ENCODE measurements at places on chromosomes 16 and 17.

DNA sequence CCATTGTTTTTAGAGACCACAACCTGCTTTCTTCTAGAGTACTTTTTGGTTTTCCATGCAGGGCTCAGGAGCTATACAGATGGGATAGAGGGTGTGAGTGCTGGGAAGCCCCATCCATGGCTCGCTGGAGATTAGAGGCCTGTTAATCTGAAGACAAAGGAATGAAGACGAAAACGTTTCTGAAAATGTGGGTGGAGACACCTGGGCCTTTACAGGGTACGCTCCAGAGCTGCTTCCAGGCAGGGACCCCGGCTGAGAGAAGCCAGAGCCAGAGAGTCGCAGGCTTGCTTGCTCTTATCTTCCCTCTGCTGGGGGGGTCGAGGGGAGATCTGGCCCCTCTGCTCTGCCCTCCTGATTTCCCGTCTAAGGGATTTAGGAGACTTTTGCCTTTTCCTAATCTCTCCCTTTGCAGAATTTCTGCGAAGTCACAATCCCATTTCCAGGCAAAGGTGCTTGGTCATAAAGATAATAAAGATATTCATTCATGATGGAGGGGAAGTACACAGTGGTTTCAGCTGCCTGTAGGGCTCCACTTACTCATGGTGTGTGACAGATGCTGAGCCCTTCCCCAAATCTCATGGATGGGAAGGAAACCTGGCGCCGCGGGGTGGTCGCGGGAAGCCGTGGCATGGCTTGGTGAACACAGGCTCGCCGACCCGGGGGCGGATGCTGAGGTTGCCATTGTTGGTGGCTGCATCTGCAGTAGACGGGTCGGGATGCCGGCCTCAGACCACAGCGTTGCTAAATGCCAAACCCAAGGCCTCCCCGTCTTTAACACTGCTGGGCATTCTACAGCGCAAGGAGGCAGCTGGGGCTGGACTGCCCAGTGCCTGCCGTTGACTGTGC, 4.8 kb upstream of the SOCS3 start:
- no peak for DNase-seq

DNA sequence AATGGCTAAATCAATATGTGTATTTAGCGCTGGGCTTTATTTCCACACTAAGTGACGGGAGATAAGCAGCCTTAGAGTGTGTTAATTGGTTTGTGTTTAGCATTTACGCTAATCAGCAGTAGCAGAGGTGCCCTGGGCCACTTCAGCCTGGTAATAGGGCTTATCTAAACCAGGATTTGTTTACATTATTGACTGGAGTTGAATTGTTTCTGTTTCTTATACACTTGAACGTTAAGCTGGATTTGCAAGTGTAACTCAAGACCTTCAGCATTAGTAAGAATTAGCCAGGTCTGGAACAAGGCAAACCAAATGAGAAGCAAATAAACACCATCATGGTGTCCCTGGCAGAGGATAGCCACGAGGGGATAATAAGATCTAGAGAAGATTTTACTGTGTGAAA, 313.6 kb downstream of the HS3ST4 start:
- no peak for DNase-seq

DNA sequence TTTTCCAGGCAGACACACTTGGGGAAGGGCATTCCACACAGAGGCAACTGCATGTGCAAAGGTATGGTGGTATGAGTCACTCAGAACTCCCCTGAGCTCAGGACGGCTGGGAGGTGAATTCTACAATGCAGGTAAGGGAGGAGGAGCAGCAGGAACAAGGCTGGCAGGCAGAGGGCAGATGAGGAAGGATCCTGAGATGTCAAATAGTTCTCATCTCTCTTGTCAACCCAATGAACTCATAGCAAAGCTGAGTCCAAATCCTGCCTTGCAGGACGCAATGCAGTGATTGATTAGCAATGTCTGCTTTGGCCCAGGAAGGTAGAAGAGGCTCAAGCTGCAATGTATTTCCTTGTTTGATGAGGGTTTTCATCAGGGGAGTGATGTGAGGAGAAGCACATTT, 243.5 kb downstream of the XYLT1 start:
- no peak for DNase-seq

DNA sequence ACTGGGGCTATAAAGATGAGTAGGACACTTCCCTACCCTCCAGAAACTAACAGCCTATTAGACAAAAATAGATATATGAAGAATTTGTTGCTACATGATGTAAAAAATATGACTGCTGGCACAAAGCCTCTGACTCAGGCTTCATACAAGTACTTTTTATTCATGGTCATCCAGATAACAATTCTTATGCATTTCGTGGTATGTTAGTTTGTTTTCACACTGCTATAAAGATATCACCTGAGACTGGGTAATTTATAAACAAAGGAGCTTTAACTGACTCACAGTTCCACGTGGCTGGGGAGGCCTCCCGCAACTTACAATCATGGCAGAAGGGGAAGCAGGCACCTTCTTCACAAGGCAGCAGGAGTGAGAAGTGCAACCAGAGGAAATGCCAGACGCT, 112.5 kb upstream of the HLF start:
- DNase-seq = no peak

- DNase-seq = no peak
Measured at GRCh38 chr17:37779554-37779953, 34.7 kb upstream of the HNF1B start.

DNA sequence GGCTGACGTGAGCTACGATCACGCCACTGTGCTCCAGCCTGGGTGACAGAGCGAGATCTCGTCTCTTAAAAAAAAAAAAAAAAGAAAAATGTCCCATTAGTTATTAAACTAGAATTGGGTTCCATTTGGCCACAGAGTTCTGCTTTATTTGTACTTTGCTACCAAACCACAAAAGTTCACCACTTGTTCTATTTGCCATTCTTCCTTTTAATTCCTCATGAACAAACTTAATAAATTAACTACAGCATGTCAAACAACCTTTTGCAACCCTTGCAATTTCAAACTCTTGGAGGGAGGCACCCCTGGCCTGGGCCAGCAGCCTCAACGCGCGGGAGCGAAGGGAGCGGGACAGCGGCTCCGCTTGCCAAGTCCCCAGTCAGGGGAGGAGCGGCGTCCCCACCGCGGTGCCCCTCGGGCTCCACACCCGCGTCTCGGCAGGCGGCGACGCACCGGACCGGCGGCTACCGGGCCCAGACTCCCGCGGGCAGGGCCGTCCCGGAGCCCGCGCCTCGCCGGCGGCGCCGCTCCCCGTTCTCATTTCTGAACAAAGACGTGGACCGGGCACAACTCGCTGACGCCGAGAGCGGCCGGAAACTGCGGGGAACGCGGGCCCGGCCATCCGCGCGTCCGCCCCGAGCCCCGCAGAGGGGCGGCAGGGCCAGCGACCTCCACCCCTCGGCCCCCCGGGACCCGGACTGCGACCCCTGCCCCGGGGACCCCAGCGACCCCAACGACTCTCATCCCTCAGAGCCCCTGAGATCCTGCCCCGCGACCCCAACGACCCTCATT, 775 bp downstream of the CYTH1 start:
- DNase-seq = peak; percentile 37

DNA sequence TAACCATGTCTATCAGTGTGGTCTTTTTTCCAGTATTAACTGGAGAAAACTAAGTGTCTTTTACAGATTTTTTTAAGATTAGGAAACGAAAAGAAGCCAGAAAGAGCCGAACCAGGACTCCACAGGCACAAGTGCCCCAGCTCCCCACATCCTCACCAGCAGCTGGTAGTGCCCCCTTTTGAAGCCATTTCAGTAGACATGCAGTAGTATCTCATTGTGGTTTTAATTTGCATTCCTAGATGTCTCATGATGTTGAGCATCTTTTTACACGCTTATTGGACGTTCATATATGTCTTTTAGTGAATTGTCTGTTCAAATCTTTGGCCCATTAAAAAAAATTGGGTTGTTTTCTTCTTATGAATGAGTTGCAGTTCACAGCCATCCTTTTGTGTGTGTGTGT, 4.8 kb upstream of the CMTM3 start:
- DNase-seq = no peak

DNA sequence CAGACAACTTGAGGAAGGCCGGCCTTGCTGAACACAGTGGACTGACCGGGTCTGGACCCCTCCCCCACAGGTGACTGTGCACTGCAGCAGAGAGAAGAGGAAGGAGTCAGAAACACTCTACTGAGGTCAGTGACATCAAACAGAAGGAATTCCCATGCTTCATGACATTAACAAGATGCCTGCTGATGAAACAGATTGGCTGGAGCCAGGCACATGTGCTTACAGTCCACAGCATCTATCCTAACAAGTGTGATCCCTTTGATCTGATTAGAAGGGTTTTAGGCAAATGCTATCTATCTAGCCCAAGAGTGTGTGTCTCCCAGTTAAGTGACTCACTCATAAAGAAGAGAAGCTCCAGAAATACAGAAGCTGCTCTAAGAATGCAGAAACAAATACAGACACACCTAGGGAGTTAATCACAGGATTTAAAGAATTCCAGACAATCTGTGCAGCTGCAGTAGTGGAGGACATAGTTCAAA, 90.2 kb downstream of the SYCE1L start:
- DNase-seq = no peak

DNA sequence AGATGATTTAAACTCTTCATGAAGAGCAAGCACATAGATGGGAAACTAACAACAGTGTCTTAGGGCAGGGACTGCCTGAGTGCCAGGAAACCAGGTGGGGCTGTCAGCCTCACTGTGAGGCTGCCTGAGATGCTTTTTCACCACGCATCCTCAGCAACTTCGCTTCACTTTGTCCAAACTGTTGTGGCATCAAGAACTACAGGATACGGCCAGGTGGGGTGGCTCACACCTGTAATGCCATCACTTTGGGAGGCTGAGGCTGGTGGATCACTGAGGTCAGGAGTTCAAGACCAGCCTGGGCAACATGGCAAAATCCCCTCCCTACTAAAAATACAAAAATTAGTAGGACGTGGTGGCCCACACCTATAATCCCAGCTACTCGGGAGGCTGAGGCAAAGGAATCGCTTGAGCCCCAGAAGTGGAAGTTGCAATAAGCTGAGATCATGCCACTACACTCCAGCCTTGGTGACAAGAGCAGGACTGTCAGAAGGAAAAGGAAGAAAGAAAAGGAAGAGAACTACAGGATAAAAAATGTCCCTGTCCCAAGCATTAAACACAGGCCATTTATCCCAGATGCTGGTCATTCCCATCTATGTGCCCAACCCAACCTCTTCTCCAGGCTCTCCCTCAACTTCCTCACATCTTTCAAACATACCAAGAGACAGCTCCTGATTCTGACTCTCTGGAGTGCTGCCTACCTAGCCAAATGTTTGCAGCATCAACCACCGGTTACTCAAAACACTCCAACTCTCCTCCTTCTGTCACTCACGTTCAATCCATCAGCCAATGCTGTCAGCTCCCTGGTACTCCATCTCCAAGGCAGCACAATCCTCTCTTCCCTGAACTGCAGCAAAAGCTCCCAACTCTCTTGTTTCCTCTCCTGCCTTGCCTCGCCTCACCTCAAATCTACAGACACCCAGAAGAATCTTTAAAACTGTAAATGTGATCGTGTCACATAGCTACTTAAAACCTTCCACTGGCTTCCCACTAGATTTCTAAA, 1.6 kb downstream of the EIF4A3 start:
- no peak for DNase-seq

DNA sequence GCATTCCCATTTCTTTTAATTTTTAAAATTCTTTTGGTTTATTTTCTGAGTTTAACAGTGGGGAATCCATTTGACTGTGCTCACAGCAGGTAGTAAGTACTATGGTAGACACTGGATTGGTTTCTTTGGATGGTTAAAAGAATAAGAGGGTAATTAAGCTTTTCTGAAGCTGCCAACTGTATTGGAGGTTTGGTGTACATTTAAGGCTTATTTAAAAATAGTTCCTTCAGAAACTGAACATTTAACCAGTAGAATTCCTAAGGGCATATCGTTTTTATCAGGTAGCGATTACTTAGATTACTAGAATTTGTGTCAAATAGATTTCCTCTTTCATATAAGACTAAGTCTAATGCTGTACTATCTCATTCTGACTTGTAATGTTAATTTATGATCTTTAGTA, 162.4 kb downstream of the PPM1E start:
- peak; percentile 28 for DNase-seq

- no peak for DNase-seq
Measured at GRCh38 chr16:69324013-69324531, 6.3 kb downstream of the PDF start.

DNA sequence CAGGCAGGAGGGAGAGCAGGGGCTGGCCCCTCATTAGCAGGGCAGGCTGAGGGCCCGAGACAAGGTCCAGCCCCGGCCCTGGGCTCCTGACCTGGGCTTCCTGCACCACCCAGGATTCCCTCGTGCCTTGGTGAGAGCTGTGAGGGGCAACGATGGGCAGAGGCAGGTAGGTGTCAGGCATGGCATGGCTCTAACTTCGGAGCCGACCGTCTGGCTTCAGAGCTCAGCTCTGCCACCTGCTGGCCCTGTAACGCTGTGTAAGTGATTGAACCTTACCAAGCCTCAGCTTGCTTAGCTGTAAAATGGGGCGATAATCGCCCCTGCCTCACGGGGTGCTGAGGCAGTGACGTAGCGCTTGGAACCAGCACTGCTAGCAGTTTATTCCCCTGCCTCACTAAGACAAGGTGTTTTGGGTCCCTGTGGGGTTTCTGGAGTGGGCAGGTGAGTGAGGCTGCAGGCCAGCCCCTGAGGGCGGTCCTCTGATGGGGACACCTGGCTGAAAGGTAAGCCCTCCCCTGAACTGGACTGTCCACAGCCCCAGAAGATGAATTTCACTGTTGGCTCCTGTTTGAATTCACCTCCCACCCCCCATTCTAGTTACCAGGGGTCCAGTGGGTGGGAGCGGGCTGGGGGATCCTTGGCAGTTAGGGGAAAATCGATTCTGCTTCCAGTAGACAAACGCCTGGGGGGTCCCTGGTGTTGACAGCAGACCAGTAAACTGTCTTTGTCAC, 184.8 kb upstream of the GSE1 start:
- DNase-seq = no peak

- peak; percentile 64 for DNase-seq
Measured at GRCh38 chr16:85284141-85284817, 172.0 kb upstream of the CIBAR2 start.

GRCh38 chr16:59748531-59748930, 1014.4 kb upstream of the GOT2 start:
- DNase-seq = no peak

- peak; percentile 39 for DNase-seq
Measured at GRCh38 chr17:33202021-33202420, 91.1 kb downstream of the ASIC2 start.

DNA sequence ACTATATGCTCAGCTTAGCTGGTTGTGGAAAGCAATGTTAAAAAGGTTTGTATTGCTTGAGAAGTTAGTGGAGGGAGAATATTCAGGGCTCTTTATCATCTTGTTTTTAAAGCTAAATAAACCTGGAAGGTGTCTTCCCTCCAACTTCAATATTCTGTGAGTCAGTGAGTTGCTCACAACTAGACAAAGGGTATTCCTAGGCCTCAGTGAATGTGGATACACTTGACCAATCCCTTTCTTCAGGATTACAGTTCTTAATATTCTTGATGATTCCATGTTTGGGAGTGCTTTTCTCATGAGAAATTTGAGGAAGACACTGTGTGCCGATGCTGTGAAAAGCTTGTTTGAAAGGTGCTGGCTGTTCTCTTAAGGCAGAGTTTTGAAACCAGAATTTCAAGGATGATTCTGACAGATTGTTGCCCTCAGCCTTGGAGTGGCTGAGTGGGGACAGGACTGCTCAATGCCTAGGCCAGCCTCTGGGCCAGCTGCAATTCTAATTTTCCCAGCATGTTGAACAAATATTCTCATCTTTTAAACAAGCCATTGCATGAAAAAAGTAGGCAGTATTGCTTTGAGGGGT, 30.1 kb downstream of the MAP2K4 start:
- DNase-seq = no peak

GRCh38 chr17:10649602-10650001, 7.5 kb downstream of the MYH3 start:
- no peak for DNase-seq

- DNase-seq = no peak
Measured at GRCh38 chr17:11459861-11460331, 138.4 kb upstream of the DNAH9 start.

- peak; percentile 26 for DNase-seq
Measured at GRCh38 chr17:3961564-3962047, 2.6 kb downstream of the ATP2A3 start.

Data from NCI-H345 (cell line).